Activated CD4-positive, alpha-beta T cell treated with anti-CD3 and anti-CD28 coated beads, Interleukin-2, amount 50 U/mL, for 4 hours (primary cell): ENCODE measurements at places on chromosomes 5 and 9.

DNA sequence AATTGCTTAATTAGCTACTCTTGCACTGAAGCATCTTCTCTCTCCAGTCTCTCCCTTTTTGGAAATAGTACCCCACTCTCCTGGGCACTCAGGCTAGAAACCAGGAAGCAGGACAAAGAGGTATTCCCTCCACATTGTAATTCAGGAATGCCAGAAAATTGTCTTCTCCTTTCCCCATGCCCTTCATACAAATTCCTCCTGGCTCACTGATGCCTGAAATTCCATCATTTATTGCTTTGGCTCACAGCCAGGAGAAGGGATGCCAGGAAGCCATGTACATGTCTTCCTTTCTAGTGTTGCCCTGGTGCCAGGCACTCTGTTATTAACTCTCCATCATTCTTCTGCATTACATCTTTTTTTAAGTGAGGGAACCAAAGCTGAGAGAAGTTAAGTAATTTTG is 716.5 kb upstream of the C9orf72 start:
- no peak for DNase-seq

- DNase-seq, result no peak
Measured at GRCh38 chr5:125402787-125403186, 656.3 kb upstream of the ZNF608 start.

DNA sequence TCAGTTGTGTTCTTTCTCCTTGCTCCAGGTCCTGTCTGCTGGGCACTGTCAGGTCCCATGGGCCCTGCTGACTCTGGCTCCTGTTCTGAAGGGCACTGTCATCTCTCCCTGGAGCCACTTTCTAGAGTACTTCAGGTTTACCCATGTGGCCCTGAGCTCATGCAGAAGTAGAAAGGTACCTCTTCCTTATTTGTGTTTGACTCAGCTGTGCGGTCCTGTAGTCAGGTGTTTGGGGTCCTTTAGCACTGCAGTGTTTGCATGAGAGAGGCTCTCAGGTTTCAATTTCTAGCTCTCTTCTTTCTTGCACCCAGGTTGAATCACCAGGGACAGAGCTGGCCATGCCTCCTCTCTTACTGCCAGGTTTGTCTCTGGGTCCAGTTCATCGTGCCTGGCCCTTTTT is 71.5 kb downstream of the HSPA4 start:
- no peak for DNase-seq

DNA sequence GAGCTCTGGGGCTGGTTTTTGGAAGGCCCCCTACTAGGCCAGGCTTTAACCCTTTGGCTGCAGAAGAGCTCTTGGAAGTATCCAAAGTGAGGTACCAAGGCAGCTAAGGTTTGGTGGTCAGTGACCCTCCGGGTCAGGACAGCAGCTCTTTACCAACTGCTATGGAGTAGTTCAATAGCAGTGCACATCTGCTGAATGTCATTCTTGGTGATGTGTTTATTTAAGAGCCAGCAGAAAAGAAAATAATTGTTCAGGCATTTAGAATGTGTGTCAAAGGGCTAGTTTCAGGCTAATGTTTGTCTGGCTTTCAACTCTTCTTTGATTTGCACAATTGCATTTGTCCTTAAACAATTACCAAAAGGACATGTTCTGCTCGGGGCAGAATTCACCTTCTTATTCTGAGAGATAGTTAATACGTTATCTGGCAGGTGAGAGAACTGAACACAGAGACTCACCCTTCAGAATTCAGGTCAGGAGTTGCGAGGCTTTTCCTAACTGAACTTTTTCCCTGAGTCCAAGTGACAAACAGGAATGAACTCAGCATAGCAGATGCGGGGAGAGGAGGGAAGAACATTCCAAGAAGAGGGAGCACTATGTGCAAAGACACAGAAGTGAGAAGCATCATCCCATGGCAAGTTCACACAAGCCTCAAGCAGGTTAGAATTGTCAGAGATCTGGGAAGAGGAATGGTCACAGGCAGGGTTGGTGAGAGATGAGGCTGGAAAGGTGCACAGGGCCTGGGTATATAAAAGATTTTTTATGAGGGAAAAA is 556.7 kb upstream of the TLE4 start:
- no peak for DNase-seq

DNA sequence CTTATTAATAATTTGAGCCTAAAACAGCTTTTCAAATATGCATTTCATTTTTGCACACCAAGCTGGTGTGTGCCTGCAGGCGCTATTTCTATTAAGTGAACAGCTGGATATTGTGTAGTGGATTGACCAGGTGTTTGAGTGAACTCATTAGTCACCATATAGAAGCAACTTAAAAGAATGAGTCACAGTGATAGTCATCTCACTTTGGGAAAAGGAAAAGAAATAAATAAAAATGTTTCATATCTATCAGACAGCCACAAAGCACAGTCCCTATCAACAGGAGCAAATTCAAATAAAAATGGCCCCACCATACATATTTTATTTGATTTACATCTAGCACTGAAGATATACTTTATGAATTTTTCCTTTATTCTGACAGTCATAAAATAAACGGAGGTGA is 456.5 kb upstream of the CDH9 start:
- no peak for DNase-seq

DNA sequence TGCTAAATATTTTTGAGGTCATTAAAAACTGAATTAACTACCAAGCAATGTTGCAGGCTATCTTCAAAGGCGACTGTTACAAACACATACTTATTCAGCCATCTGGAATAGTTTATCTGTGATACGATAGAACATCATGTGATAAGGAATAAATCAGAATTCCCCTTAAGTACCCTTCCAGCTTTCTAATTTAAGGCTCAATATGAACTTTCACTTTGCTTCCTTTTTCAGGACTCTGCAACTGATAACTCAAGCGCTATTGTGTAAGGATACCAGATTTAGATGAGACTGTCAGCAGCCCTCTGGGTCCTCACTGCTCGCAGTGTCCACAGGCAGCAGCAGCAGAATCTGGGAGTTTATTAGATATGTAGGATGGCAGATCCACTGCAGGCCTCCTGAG is 416.3 kb downstream of the SPATA31D1 start:
- DNase-seq, result no peak

DNA sequence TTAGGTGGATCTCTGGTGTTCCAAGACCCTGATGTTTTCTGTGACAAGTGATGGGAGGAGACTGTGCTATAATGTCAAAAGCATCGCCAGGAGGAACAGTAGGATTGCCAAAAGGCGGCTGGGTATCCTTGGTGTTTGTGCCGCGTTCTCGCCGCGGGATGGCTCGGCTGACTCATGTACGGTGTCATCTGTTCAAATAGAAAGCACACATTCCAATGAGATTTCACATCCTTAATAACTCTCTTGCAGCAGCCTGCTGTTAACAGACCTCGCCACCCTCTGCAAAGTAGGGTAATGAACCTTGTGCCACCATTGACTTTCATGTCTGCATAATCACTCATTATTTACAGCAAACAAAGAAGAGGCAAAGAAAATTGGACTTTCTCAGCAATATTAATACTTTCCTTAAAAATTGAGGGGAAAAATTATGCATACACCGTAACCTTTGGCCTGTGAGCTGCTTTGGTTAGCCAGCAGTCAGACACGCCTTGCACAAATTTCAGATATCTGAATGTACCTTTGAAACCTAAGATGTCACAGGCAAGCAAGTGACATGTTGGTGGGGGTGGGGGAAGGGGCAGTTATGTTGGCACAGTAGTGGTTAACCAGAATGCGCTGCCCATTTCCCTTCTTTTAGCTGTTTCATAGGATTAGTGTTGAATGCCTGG is 289.4 kb downstream of the EFNA5 start:
- no peak for DNase-seq

DNA sequence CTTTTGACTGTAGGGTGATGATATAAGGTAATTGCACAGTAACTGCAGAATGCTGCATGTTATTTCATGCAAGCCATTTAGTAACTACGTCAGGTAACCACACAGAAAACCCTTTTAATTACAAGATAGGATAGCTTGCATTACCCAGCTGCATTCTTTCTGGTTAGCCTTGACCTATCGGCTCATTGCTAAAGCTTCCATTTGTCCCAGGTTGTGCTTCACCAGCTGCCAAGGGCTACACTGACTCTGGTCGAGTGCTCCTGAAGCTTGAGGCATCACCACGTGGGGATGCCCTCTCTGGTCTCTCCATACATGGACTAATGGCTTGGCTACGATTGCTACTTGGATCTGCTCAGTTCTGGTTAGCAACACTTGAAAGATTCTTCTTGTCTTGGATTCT is 81.1 kb upstream of the SLC12A2 start:
- DNase-seq, result no peak

DNA sequence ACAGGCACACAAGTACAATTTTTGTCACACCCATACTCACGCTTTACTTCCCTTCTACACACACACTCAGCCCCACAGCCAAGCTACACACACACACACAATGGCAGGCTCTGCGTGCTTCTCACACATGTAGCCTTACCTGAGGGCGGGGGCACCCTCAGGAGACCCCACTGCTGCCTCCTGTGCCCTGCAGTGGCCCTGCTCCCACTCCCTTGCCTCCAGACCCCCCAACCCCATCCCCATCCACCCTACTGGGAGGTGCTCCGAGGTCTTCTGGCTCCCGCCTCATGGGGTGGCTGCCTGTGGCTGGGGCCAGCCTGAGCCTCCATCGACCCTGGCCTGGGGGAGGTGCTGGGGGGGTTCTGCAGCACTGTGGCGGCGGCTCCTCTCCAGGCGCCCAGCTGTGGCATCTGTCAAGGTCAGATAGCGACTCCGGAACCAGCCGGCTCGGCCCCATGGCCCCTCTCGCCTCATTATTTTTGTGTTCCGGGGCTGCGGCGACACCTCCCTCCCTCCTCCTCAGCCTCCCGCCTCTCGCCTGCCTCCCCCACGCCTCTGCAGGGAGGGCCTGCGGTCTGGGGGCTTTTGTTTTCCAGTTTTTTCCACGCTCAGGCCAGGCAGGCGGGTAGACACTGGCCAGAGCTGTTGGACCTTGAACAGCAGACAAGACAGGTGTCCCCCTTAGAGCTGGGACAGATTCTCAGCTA is 21.7 kb downstream of the CXXC5 start:
- DNase-seq, result no peak

- DNase-seq, result no peak
Measured at GRCh38 chr9:87227456-87227855, 270.2 kb upstream of the DAPK1 start.

DNA sequence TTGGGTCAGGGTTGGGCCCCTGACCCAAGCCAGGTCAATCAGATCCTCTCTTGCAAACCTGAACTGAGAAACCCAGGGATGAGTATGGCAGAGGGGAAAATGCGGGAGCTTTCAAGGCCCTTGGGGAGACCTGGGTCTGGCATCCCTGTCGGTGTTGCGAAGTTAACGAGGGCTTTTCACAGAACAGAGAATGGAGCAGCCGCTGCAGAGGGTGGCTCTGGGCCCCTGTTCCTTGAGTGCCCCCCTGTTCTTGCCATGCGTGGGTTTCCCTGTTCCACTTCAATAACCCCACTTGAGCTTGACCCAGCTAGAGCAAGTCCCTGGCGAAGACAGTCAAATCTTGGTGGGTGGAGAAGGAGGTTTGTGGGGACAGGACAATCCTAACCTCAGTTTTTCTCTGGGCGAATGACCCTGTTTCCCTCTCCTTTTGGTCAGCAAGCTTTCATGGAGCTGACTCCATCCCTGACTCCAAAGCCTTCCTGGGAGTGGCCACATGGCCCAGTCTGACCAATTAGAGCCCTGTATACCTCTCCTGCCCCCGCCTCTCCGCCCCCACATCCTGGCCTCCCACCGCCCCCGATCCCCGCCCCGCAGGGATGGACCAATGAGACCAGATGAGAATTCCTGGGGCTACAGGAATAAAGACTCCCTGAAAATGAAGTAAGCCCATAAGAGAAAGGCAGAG is 2.9 kb upstream of the VDAC1 start:
- no peak for DNase-seq

GRCh38 chr5:62791059-62791458 is 212.4 kb downstream of the LRRC70 start:
- no peak for DNase-seq

DNA sequence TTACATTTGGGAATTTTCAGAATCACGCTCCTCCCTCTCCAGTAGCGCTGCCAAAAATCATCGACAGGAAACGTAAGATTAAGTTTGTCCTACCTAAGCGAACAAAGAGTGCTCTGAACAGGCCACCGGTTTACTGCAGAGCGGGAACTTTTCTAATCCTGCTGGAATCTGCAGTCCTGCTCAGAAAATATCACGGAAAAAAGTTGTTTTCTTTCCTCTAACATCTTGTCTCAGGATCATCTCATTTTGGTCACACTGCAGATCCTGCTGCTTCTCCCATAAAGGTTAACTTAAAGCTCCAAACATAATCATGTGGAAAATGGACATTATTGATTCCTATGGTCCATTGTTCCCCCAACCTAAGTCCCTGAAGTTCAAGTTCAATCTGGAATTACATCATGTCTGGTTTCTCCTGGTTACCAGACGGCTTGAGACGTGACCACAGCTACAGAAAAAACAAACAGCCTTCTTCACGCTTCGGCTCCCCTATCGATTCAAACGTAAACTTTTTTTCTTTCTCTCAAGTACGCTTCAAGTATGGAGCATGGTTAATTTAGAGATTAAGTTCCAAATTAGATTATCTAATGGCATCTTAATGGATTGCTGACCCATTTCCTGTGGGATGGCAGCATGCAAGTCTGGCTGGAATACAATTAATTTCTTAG is 217.6 kb downstream of the NFIB start:
- no peak for DNase-seq

GRCh38 chr5:52994266-52994665 is 5.1 kb downstream of the ITGA2 start:
- no peak for DNase-seq

DNA sequence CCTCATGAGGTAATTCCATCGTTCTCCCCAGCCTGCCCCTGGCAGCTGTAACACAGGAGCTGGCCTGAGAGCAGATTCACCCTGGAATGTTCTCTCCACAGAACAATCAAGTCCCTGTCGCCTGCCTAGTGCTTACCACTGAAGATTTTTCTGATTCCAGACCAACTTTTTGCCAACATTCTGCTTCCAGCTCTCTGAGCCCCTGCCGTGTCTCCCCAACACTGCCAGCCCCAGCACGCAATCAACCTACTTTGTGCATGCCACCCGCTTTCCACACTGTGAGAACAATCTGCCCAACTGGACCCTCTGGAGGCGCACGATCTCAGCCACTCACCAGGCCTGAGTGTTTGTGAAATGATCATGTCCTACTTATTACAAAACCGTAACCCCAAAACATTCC is 62.6 kb downstream of the PSMB7 start:
- DNase-seq, result no peak

DNA sequence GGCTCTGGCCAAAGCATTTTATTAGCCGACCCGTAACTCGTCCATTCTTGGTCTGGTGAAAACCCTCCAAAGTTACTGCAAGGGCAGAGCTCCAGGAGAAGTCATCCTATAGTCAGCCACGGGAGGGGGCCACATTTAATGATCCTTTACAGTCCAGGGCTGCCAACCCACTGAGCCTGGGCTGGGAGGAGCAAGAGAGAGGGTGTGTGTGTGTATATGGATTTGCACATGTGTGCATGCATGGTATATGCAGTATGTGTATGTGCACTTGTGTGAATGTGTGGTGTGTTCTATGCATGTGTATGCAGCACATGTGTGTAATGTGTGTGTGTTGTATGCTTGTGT is 4.2 kb upstream of the RASGEF1C start:
- DNase-seq, result no peak

DNA sequence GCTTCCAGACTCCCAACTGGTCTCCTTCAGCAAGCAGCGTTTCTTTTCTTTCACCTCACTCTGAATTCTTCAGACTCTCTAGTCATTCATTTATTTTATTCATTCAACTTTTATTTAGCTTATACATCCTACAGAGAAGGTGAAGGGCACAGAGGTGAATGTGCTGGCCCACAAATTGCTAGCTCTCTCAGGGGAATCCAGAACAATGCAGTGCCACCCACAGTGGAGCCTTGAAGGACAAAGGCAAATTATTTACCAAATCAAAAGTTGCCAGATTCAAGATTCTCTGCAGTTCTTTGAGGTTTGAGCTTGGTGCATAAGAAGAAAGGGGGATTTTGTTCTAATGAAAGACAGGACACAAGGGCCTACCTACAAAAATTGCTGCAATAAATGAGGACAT is 29.7 kb downstream of the GRIA1 start:
- no peak for DNase-seq
